ENCODE measurements at places on chromosomes 2 and 18.

DNA sequence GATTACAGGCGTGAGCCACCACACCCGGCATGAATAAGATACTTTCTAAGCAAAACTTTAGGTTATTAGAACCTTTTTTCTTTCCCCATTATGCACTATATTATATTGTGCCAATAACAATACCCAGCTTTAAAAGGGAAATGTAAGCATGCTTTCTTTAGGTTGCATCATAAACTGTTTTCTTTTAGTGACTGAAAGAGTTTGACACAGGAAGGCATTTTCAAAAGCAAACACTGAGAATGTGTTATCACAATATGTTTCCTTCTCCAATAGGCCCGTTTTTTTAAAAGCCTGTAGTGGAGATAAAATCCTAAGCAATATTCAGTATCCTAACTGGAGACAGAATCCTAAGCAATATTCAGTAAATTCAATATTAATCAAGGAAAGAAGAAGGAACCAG, 16.7 kb upstream of the EPB41L5 start:
- no peak for DNase-seq

DNA sequence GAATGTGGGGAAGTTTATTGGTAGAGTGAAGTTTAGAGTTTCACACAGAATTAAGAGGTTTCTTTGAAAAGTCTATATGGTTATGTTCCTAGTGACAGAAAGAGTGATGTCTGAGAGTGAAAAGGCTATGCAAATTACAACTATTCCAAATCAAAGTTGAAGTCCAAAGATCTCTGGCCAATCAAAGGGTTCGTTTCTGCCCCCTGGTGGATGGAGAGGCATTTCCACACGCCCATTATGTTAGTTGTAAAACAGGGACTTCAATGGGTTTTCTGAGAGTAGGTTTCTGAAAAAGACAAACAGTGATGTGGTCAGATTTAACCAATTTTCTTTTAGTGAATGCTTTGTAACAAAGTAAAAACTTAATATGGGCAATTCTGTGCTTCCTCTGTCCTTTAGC, 441.5 kb upstream of the POU3F3 start:
- no peak for DNase-seq

DNA sequence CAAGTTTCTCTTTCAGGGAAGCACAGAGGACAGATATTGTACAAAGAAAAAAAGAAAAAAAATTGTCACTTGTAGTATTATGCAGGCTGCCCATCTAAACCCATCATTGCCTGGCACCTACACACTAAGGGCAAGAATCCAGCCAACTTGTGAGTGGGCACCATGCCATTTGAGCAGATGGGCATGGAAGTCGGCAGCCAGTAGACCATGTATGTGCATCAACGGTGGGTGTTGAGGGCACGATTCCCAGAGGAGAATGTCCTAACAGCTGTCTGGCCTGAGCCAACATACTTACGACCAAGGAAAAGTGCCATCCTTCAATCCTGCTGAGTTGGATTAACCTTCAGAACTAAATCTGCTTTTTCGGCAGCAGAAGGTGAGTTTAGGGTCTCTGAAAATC, 63.9 kb downstream of the ARHGAP15 start:
- no peak for DNase-seq

DNA sequence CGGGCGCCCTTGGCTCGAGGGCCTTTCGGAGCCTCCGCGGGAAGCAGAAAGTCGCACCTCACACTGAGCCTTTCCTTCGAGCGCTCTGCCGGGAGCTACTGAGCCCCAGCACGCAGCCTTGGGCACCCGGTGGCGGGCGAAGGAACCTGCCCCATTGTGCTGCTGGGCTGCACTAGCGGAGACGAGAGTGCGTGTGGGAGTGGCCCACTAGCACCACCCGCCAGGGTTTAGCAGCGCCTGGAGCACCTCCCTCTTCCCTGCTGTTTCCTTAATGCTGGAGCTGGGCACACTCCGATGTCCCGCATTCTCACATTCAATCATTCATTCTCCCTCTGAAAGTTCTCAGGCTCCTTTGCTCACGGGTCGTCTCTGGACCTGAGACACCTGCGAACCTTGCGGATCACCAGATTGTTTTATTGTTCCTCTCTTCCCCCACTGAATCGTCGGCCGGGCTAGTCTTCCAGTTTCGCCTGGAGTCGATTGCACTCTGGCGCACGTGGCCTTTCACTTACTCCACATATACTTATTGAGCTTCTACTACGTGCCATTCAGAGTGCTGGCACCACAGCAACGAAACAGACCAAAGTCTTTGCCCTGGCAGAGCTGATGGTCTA, 8.5 kb upstream of the PAX3 start:
- DNase-seq, result no peak

DNA sequence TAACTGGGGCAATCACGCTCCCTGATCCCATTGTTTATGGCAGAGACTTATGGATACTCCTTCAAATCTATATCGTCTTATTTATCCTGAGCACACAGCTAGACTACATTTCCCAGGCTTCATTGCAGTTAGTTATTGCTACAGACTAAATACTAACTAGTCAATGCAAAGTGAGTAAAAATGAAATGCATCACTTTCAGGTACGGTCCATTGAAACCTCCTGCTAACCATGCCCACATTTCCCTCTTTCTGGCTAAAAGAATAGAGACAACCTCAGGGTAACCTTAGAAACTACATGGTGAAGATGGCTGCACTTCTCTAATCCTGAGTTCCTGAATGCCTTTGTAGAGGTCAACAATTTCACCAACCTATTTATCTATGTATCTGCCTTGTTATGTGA, 437.4 kb downstream of the EPHA4 start:
- no peak for DNase-seq

GRCh38 chr2:232598293-232598692, 35.1 kb upstream of the EFHD1 start:
- DNase-seq, result no peak

GRCh38 chr2:232512602-232513001, 7.6 kb upstream of the PRSS56 start:
- DNase-seq, result no peak

DNA sequence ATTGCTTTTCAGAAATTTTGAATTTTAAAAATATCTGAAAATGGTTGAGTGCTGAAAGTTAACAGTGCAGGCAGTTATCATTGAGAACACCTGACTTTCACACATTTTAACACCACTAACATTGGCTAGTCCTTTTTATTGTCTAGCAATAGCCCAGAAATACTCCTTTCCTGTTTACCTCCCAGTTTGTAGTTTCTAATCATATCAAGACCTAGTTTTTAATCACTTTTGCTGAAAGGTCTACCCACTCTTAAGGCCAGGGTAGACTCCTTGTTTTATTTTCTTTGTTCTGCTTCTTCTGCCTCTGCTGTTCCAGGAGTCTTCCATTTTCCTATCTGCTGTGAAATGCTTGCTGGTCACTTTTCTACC, 72.1 kb downstream of the UBE2E3 start:
- no peak for DNase-seq

- no peak for DNase-seq
Observed at GRCh38 chr2:10452312-10452711, 4.2 kb upstream of the ODC1 start.

- DNase-seq, result no peak
Observed at GRCh38 chr2:119063177-119063576, 95.4 kb downstream of the C1QL2 start.

- no peak for DNase-seq
Observed at GRCh38 chr2:86065512-86065911, 40.2 kb downstream of the POLR1A start.

GRCh38 chr2:144529841-144530240, 9.9 kb upstream of the ZEB2 start:
- DNase-seq, result no peak

GRCh38 chr18:10190564-10190963, 263.9 kb upstream of the APCDD1 start:
- DNase-seq, result no peak

DNA sequence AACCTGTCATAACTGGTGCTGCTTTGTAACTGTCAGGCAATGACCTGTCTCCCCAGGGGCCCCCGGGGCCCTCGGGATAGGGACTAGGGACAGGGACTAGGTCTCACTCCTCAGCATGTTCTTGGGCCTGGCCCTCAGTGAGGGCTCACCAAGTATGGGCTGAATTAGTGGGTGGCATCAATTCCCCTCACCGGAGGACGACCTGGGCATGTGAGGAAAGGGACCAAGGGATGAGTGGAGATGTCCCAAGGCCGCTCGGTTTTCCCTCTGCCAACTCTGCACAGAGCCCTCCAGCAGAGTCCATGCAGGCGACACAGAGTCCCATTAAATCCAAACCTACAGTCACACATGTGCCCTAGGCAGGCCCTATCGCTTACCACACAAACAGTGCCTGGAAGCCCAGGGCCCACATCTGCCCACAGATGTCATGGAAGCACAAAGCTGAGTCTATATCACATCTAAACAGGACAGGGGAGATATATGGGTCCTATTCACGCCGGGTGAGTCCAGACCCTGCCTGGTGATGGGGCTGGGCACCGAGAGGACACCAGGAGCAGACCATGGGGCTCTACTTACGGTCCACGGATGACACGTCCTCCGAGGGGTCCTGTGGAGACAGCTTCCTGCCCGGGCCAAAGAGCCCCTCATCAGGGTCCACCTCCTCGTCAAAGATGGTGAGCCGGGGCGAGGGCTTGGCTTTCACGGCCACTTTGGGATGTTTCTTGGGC, 26.6 kb downstream of the HS1BP3 start:
- no peak for DNase-seq

DNA sequence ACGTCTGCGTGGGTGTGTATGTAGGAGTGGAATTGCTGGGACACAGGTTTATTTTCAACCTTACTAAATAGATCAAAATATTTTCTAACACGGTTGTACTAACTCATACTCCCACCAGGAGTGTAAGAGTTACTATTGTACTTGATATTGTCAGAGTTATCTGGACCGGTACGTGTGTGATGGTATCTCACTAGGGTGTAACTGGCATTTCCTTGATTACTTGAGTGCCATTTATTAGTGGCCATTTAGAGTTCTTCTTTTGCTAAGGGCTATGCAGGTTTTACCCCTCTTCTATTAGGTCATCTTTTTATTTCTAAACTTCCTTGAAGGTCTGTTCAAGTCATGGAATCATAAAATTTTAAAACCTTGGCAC, 33.5 kb downstream of the CENPO start:
- no peak for DNase-seq

GRCh38 chr2:178530625-178531142, 50.4 kb downstream of the PLEKHA3 start:
- DNase-seq, result no peak

GRCh38 chr2:18253686-18254197, 306.7 kb downstream of the RDH14 start:
- DNase-seq, result no peak

DNA sequence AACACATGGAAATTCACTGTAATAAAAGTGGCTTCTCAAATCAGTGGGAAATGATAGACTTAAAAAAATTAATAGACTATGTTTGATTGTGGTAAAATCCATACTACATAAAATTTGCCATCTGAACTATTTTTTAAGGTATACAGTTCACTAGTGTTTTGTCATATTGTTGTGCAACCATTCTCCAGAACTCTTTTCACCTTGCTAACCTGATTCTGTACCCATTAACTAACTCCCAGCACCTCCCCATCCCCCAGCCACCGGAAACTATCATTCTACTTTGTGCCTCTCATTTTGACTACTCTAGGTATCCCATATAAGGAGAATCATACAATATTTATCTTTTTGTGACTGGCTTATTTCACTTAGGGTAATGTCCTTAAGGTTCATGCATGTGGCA, 153.3 kb downstream of the PTPRM start:
- no peak for DNase-seq

GRCh38 chr2:215080545-215080944, 57.9 kb downstream of the ABCA12 start:
- no peak for DNase-seq

DNA sequence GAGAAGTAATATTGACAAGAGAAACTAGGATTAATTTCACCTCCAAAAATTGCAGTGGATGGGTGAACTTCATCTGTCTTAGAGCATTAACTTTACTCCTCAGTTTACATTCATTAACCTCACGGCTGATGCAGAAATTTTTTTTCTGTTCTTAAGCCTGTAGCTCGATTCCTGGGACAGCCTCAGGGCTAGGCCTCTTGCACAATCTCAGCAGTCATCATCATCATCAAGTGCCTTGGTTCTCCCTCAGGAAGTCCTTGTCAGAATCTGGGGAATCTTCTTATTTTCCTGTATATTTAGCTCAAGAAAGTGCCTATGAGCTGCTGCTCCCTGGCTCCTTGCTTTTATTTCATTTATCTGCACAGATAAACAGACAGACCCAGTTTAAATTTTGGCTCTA, 1272.2 kb upstream of the LRRTM1 start:
- DNase-seq, result no peak
